ENCODE measurements at places on chromosomes 16 and 17. TPM values are rescaled to one million over a fixed set of nuclear protein-coding genes. Genes with fewer than 3 reads are reported as not detected.

DNA sequence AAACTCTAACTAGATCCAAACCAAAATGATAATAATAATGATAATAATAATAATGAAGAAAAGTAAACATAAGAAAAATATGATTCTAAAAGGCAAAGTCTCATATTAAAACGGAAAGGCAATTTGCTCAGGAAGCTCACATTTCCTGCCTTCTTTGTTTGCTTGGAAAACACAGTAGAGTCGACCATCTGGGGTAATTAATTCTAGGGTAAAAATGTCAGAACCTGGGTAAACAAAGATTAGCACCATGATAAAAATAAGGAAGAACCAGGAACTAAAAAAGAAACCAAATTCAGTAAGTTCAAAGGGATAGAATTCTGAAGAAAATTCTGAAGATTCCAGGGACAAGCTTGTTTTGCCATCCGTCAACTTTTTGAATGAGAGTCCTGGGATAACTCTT is 16.2 kb downstream of the KRABD2 start:
- DNase-seq, result no peak
- H3K36me3 ChIP-seq, result no peaks in the 10 kb centered on the region
- no peak overlapping the region for H3K27ac ChIP-seq
- H3K4me1 ChIP-seq, result no peaks in the 10 kb centered on the region
- no peak overlapping the region for H3K4me3 ChIP-seq

GRCh38 chr17:77753246-77753645 is 205.3 kb upstream of the TNRC6C start:
- no peak overlapping the region for H3K4me3 ChIP-seq
- no peaks in the 10 kb centered on the region for H3K36me3 ChIP-seq
- H3K27ac ChIP-seq, result no peak overlapping the region
- no peaks in the 10 kb centered on the region for H3K27me3 ChIP-seq
- no peaks in the 10 kb centered on the region for H3K4me1 ChIP-seq
- DNase-seq, result no peak

DNA sequence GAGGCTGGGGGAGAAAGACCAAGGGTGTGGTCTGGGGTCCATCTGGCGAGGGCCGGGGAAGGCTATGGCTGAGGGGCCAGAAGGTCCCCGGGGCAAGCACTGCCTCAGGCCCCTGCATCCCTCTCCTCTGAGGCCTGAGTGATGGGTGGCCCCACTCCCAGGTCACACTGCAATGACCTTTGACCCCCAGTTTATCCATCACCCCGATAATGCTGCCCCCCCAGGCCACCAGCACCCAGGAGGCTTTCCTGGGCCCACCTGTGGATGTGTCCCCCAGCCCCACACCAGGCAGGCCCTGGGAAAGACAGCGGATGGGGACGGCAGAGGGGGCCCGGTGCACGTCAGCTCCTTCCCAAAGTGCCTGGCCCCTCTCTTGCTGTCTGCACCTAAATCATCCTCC is 22.5 kb upstream of the CACNA1H start:
- no peak for DNase-seq
- no peak overlapping the region for H3K4me3 ChIP-seq
- H3K27me3 ChIP-seq, result no peaks in the 10 kb centered on the region

GRCh38 chr16:79721270-79721669 is 120.7 kb upstream of the MAF start:
- H3K4me3 ChIP-seq, result no peak overlapping the region
- no peak for DNase-seq
- no peaks in the 10 kb centered on the region for H3K27me3 ChIP-seq
- no peak overlapping the region for H3K27ac ChIP-seq

The ABCC12 gene
- total RNA-seq, result not detected

DNA sequence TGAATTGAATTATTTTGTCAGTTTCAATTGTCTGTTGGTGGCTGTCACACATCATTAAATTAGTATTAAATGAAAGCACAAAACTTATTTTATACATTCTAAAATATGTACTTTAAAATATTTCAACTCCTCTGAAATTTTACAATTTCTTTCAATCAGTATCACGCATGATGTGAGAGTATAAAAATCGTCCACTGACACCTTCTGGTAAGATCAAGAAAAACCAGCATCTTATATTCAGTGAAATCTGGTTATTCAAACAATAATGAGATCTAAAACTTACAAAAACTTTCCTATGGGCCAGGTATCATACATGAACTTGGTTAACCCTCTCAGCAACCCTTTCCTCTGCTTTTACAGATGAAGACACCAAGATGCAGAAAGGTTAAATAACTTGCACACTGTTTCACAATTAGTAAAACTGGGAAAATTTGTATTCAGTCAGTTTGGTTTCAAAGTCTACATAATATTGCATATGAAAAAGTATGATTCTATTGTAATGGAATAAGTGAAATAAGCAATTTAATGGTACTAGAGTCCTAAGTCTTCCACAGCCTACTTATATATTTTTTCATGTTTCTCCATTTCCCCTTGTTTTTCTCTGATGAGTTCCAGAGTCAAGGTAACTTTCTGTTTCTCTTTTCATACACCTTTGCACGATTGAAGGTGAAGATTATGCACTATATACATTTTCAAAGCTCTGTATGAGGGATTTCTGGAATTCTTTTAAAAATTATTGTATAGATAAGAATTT is 58.7 kb downstream of the EFCAB5 start:
- H3K4me3 ChIP-seq, result no peak overlapping the region
- H3K27ac ChIP-seq, result no peak overlapping the region
- no peaks in the 10 kb centered on the region for H3K36me3 ChIP-seq
- no peaks in the 10 kb centered on the region for H3K4me1 ChIP-seq

GRCh38 chr17:37831492-37831891 is 86.6 kb upstream of the HNF1B start:
- no peak overlapping the region for H3K4me3 ChIP-seq
- no peaks in the 10 kb centered on the region for H3K27me3 ChIP-seq
- no peaks in the 10 kb centered on the region for H3K4me1 ChIP-seq
- no peaks in the 10 kb centered on the region for H3K36me3 ChIP-seq

The PRAC2 gene
- not detected for total RNA-seq

DNA sequence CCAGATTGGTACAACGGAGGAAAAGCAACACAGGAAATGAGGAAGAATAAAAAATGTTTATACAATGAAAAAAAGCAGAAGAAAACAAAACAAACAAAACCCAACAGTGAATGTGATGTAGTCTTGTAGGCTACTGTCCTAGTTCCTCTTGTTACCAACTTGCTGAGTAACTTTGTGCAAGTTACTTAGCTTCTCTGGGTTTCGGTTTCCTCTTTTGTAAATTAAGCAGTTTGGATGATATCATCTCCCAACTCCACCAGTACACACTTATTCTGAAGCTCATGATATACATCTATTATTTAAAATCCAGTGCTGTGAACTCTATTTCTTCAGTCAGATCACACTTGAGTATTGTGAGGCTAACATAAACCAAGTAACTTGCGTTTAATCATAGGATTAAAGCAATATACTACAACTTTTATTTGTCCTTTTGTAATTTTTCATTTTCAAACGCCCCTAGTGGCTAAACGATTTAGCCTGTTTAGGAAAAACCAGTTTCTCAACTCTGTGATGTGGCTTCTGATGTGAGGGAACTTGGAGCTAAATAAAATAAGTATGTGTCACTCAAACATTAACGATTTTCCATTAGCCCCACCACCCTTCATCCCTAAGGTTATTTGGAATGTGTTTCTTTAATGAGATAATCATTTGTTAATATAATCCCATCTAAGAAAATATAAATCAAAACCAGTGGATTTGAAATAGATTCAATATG is 1.4 kb upstream of the UNK start:
- peak overlapping the region; percentile 67 for H3K4me3 ChIP-seq
- H3K4me1 ChIP-seq, result peaks cover 46% of the 10 kb centered on the region

GRCh38 chr17:80501741-80502577 is 25.6 kb upstream of the NPTX1 start:
- no peaks in the 10 kb centered on the region for H3K4me1 ChIP-seq
- H3K4me3 ChIP-seq, result no peak overlapping the region
- H3K27ac ChIP-seq, result no peak overlapping the region
- DNase-seq, result no peak
- H3K36me3 ChIP-seq, result no peaks in the 10 kb centered on the region

DNA sequence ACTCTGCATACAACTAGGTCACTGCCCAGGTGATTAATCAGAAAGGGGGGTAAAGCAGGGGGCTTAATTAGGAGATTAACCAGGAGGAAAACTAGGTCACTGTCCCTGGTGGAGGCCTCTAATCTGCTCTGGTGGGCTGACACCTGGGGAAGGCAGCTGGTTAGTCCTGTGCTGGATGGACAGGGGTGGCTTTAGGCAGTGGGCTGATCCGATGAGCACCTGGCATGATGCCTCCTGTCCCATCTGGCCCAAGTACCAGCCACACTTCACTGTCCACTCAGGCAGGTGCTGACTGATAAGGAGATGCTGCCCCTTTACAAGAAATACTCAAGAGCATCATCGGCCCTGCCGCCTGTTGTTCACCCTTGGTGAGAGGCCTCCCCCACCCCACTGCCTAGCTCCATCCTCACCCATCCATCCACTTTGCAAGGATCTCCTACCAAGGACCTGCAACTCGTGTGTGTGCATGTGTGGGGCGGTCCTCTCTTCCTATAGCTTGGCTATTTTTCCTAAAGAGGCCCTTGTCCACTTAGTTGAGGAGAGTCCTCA is 13.8 kb upstream of the RCVRN start:
- no peak for DNase-seq
- H3K4me3 ChIP-seq, result no peak overlapping the region
- no peaks in the 10 kb centered on the region for H3K4me1 ChIP-seq

DNA sequence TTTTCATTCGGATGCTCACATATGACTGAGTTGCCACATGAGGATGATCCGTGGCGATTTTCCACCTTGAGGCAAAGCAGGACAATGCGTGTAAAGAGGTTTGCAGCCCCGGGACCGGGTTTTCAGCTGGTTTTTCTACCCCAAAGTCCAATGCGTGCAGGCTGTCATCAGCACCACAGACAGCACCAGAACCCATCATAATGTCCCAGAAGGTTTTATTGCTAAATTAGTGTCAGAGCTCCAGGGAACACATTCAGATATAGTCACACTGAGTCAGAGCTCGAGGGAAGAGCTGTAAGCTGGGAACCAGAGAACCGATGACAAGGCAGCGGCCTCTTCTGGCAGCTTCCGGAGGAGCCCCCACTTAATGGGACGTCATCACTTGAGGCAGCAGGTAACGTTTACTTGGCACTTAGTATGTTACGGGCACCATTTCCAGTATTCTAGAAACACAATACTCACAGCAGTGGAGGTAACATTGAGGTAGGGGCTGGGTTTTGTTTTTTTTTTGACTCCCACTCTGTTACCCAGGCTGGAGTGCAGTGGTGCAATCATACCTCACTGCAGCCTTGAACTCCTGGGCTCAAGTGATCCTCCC is 8.9 kb upstream of the NAGPA start:
- H3K27me3 ChIP-seq, result no peaks in the 10 kb centered on the region
- H3K36me3 ChIP-seq, result no peaks in the 10 kb centered on the region
- no peaks in the 10 kb centered on the region for H3K4me1 ChIP-seq
- no peak overlapping the region for H3K27ac ChIP-seq

GRCh38 chr16:86984343-86984742 is 332.8 kb downstream of the C16orf95 start:
- H3K36me3 ChIP-seq, result no peaks in the 10 kb centered on the region
- no peak overlapping the region for H3K4me3 ChIP-seq
- DNase-seq, result no peak
- no peaks in the 10 kb centered on the region for H3K27me3 ChIP-seq
- H3K4me1 ChIP-seq, result no peaks in the 10 kb centered on the region
- H3K27ac ChIP-seq, result no peak overlapping the region

DNA sequence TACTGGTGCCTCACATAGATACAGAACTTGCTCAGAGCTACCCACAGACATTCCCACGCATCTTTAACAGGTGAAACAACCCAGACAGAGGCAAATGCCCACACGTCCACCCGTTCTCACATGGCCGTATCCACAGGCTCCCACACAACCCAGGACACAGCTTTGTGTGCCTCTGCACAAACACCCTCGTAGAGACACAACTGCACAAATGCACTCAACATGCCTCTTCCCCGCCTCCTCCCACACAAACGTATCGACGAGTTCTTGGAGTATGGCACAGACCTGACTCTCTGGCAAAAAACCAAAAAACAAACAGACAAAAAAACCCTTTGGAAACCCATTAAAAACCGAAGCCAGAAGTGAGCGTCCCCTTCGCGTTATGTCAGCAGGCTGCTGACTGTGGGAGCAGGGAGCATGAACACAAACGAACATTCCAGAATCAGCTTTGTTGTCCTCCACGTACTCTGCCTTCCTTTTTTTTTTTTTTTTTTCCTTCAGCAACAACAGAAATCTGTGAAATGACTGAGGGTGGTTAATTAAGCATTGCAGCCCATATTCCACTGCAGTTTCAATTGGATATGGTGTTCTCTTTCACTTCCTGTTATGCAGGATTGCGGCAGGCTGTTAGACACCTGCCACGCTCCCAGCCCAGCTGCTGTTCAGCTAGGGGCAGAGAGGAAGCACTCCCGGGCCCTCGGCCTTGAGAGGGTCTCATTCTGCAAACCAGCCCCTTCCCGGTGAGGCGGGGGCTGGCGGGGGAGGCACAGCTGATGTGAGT is 313.7 kb downstream of the MAF start:
- peak; percentile 26 for DNase-seq
- no peak overlapping the region for H3K27ac ChIP-seq
- H3K4me3 ChIP-seq, result peak overlapping the region; percentile 46
- H3K36me3 ChIP-seq, result no peaks in the 10 kb centered on the region
- H3K4me1 ChIP-seq, result peaks cover 49% of the 10 kb centered on the region

- no peaks in the 10 kb centered on the region for H3K36me3 ChIP-seq
- no peaks in the 10 kb centered on the region for H3K4me1 ChIP-seq
- DNase-seq, result no peak
Measured at GRCh38 chr16:72947379-72948237, 100.3 kb downstream of the ZFHX3 start.

DNA sequence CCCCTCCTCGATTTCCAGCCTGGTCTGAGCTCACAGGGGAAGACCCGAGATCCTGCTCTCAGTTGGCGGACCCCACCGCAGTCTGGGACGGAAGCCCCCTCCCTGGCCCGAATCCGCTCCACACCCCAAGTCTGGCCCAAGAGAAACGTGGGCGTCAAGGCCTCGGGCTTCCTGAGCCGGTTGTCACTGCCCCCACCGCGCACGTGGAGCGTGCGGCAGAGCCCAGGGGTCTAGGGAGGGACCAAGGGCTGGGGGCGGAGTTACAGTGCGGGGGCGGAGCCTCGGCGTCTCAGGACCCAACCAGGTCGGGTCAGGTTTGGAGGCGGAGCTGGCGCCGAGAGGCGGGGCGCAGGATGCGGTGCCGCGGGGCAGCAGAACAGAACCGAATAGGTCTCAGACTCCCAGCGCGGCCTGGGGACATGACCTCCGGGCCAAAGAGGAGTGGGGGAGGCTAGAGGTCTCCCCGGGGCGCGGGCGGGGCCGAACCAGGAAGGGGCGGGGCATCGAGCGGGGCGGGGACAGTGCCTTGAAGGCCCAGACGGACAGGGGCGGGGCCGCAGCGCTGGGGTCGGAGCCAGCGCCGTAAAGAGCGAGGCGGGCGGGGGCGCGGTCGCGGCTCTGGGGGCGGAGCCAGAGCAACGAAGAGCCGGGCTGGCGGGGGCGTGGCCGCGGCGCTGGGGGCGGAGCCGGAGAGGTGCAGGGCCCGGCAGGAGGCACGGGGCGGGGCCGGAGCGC is 431 bp upstream of the ZFPM1 start:
- H3K36me3 ChIP-seq, result no peaks in the 10 kb centered on the region
- H3K27me3 ChIP-seq, result no peaks in the 10 kb centered on the region
- H3K4me3 ChIP-seq, result peak overlapping the region; percentile 61
- H3K4me1 ChIP-seq, result peaks cover 28% of the 10 kb centered on the region
- peak; percentile 98 for DNase-seq

All from CD8-positive, alpha-beta memory T cell (primary cell).